ENCODE measurements at places on chromosomes 16 and 17.

DNA sequence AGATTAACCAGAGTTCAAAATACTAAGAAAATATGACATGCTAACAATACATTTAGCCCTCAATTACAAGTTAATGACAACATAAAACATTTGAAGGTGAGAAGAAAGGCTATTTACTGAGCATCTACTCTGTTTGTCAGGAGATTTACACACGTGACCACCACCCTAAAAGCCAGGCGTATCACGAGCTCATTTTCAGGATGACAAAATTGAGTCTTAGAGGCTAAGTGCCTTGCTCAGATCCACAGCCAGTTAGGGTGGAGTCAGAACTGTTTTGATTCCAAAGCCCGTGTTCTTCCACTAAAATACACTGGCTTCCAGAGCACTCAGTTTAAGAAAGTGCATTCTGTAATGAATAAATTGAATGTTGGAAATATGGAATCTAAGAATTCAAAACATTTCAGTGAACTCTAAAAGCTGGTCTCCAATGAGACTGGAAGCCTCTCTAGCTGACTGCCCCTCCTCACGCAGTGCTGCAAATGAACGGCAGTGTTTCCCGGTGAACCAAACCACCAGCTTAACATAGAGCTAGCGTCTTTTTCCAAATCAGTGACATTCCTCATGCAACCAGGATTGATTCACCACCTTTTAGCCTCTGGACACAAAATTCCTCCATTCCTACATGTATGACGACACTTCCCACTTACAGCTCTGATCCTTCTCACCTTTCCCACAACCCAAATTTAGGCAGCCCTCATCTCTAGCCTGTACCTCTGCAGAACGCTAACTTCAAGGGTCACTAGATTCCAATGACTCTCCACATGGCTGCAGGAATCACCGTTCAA is 5.9 kb downstream of the ZDHHC7 start:
- no peak for DNase-seq

DNA sequence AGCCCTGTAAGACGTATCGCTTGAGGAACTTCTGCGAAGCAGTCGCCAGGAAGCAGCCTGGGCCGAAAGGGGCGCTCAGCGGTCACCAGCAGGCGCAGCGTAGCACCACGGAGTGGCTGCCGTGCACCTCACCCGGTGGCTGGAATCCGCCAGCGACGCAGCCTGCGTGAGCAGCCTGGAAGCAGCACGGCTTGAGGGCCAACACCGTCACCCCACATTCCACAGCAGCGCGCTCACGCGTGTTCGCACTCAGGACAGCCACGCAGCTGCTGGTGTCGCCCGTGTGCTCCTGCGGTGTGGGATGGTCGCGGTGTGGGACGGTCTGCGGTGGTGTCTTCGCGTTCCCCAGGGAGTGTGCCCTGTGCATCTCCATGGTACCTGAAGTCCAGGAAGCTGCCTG is 9.6 kb downstream of the UBE2I start:
- no peak for DNase-seq

DNA sequence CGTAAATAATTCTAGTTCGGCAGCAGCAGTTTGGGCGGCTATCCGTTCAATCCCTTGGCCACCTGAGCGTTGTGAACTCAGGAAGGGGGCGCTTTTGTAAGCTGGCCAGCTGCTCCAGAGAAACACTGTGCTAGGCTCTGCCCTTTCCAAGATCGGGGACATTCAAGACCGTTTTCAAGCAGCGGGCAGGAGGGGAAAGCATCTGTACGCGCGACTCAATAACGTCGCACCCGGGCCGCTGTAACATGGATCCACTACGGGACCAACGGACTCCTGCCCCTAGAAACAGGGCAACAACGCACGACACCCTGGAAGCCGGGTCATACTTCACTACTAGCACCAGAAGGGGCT is 463 bp downstream of the TOP2A start:
- no peak for DNase-seq

DNA sequence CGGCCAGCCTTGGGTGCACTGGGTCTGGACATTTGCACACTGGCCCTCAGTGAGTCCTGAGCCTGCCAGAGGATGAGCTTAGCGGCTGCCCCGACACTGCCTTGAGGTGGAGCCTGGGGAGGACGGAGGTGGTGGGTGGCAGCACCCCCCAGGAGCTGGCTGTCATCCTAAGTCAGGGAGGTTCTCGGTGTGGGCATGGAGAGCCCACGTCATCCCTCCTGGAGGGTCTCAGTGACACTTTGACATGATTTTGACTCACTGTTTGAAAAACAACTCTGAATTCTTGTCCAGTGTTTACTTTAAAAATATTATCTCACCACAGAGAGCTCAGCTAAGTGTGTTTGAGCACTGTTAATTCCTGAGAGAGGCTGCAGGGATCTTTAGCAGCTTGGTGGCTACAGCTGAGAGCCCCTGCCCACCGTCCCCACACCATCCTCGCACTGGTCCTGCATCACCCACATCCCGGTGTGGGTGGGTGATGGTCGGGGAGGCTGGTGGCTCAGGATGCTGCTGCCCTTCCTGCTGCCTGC is 63.1 kb downstream of the BANP start:
- DNase-seq: no peak

DNA sequence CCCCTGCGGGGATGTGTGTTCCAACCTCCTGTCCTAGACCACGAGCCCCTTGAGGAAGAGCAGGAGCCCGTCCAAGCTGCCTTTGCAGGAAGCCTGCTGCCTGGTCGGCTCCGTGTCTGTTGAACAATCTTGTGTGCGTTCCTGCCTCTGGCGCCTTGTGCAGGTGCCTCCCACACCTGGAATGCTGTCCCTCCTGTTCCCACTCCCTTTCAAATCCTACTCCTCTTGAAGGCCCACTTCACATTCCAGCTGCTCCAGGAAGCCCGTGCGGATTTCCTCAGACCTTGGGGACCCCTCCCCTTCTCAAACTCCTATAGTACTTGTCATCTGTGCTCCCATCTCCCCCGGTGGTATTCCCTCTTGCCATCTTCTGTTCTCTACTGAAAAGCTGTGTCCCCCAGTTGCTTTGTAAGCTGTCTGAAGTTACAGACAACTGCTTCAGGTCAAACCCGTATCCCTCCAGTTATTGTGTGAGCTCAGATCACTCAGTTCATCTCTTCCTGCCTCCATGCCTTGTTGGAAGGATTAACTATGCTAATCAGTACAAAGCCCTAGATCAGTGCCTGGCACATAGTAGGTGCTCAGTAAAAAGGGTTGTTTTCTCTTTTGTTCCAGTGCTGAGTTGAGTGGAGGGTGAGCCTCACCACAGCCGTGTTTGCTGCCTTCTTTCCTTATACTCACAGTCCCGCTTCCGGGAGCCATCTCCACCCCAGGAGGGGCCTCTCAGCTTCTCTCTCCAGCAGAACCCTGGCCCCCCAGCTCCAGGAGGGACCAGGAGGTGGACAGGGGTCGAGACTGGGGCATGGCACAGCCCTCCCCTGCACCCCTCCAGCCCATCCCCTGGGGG is 241.8 kb upstream of the CIBAR2 start:
- no peak for DNase-seq

DNA sequence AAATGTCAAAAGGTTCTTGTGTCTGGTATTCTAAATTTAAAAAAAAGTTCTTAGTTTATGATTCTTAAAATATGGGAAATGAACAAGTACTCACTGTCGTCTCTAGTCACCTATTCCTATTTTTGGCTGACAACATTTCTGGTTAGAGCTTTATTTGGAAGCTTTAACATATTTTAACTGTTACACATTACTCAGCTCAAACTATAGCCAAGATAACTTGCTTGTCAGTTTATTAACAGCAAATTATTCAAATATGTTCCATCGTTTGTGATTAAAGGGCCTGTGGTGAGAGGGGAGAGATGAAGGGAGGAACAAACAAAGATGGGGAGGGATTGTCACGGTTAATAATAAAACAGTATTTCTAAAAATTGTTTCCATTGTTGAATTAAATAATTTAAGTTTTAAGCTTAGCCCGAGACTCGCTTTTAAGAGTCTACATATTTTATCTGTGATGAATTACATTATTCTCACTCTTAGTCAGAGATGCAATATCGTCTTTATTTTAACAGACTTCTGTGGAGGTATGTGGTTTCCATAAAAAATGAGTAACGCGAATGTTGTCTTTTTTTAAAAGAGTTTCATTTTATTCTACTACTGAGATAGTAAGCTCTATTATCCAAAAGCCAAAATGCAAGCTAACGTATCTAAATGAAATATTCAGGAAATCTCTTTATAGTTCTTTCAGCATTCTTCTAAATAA is 321.9 kb upstream of the PMFBP1 start:
- DNase-seq: no peak

- DNase-seq: no peak
These were observed 56.8 kb downstream of the B9D1 start for GRCh38 chr17:19305761-19306159.

- no peak for DNase-seq
These were observed 335.8 kb downstream of the WWOX start for GRCh38 chr16:78435260-78435659.

DNA sequence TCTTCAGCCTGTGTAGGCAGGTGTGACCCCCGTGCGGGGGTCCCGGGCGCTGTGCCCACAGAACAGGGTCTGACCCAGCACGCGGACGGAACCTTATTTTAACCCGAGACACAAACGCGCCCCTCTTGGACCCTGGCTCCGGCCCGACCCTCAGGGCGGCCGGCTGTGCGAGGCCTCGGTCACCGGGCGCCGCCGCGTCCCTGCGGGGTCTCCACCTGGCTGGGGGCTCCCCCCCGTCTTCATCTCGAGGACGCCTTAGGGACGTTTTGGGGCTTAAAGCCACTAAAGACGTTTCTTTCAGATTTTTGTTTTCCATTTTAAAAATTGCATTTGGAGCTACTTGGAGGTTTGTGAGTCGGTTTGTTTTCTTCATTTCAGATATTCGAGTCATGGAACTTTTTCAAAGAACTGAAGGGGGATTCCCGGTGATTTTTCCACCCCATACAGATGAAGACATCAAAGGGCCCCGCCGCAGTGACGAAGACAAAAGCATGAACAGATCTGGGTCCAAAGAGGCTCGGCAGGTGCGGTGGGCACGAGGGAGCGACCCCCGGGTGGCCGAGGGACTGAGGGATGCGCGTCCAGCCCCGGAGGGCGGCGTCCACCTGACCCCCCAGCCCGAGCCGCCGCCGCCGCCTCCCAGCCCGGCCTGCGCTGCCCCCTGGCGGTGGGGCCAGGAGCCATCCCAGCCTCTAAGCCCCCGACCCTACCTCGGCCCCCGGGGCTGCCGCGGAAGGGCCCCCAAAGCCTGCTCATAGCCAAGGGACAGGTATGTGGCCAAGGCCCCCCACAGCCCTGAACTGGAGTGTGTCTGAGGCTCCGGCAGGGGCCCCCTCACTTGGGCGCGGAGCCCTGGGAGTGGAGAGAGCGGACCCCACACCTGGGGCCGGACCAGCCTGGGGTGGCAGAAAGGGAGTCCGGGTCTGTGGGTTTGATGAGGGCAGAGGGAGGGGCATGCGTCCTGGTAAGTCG is 3.8 kb upstream of the CD7 start:
- DNase-seq: no peak

GRCh38 chr17:81412490-81413093 is 17.3 kb downstream of the BAHCC1 start:
- no peak for DNase-seq

DNA sequence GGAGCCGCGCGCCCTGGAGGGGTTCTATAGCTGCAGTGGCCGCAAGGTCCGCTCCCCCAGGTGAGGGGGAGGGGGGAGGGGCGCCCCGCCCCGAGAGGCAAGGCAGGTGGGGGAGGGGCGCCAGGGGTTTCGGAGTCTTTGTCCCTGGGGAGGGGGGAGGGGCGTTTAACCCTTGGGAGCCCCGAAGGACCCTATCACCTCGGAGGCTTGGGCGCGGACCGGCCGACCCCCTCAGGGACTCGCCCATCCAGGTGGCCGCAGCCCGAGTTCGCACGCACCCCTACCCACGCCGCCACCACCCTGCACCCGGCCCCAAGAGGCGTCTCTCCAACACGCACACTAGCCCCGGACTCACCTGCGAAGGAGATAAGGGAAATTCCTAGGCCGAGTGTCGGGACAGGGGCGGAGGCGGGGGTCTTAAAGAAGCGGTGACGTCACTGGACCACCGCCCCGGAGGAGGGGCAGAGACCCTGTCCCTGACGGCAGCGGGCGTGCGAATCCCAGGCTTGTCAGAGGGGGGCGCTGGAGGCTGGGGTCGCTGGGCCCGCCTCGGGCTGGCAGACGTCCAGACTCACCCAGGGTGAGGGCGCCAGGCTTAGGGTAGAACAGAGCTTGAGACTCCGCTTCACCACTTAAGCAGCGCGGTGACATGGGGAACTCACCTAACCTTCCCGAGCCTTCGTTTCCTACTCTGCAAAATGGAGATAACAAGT is at the start of gene CLDN6:
Gene CLDN6 (minus strand): TSS at position 390 of the 713 bp plus-strand sequence. CDS start 2,162 bp downstream, outside the sequence.
- no peak for DNase-seq

DNA sequence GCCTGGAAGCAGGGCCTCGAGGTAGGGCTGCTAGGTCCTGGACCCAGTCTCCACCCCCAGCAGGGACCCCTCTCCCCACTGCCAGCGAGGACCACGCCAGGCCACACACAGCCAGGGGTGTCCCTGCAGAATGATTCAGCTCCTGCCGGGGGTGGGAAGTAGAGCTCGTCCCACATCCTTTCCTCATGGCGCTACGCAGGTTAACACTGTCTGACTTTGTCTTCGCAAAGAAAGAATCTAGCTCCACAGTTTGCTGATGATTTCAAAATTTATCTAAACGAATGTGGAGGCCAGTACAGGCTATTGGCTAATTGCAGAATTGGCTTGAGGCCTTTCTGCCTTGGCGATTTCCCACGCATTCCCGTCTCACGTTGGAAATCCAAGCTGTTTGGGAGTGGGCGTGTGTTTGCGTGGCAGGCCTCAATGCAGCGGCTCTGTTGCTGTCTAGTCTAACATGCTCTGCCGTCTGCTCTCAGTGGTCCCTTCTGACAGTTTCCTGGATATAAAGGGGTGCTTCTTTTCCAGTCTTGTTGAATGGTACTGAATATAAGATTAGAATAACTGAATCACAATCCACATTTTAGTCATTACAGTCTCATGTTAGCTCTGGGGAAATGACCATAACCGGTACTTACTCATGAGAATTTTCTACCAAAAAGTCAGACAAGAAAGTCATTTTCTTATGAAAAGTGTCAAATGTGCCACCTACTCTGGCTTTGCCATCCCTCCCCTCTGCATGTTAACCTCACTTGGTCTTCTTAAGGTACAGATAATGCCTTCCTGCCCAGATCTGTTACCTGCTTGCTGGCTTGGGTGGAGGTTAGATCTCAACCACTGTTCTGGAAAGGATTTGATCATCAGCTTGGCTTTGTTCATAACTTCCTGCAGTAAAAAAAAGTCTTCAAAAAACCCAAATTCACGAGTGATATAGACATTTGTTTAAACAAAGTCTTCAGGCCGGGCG is 252.4 kb downstream of the NTN1 start:
- DNase-seq: no peak

Measured in NCI-H2081 treated with DMSO at 0.1 percent for 48 hours (cell line).